Kidney (tissue), 22 donors: ENCODE measurements at places on chromosomes 3 and 15.

DNA sequence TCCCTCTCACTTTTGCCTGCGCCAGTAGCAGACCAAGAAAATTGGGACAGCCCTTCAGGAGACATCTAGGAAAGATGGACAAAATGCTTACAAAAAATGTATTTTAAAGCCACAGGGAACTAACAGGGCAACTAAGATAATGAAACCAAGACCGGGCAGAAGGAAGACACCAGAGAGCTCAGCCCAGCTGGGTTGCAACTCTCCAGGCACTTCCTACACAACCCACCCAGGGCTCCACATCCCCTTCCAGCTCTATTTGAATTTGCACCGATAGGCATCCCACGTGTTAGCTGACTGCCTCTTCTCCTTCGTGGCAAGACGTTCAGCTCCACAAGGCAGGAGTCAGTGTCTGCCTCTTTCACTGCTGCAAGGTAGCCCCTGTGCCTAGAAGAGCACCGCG is 6.6 kb upstream of the ATP10A start:
- H3K4me3 ChIP-seq = no peak overlapping the region
- H3K27ac ChIP-seq = no peak overlapping the region

GRCh38 chr15:63815796-63816533 is 17.8 kb downstream of the HERC1 start:
- H3K36me3 ChIP-seq = no peaks in the 10 kb centered on the region
- DNase-seq = no peak
- H3K4me1 ChIP-seq = no peaks in the 10 kb centered on the region
- H3K27me3 ChIP-seq = no peaks in the 10 kb centered on the region
- H3K4me3 ChIP-seq = no peak overlapping the region
- H3K27ac ChIP-seq = no peak overlapping the region

DNA sequence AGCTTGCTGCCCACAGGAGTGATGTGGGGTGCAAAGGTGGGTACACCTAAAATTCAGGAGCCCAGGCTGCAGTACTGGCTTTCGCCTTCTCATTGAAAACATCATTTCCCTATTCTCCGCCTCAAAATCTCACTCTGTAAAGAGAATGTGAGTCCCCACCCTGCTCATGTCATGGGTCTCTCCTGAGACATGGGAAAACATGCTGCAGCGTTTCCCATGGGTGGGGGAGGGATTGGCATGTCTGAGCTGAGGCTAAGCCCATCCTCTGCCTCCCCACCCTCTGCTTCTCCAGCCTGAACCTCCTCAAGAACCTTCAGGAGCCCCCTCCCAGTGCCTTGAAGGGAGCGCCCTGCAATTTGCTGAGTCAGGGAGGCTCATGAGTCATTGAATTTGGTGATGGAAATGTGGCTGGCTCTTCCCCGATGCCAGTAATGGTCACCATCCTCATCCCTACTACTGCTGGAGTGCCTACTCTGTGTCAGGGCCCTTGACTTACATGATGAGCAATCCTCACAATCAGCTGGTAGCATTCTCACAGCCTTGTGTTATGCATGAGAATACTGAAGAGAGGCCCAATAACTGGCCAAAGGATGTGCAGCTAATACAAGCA is 28.8 kb downstream of the WNT5A start:
- no peaks in the 10 kb centered on the region for H3K27me3 ChIP-seq
- no peaks in the 10 kb centered on the region for H3K4me1 ChIP-seq
- H3K4me3 ChIP-seq = no peak overlapping the region
- no peak overlapping the region for H3K27ac ChIP-seq

DNA sequence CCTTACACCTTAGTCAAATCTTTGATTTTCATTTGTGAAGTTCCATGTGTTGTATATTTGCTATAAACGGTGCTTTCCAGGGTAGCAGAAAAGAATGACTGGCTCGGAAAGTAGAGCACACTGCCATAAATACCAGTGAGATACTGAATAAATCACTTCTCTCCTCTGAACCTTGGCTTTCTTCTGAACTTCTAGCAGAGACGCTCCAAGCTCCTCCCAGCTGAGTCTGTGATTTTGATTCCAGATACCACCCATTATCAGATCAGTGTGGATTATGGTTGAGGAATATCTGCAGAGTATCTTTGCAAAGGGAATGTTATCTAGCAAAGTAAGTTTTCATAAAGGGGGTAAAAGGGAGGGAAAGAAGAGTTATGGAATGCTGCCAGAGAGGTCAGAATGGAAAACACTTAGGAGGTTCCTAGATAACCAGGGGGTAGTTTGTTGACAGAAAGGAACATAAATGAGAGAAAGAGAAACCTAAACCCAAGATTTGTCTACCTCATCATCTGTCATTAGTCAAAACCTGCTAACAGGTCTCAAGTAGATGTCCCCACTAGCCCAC is 98.5 kb upstream of the PSMD6 start:
- H3K4me1 ChIP-seq = peaks cover 13% of the 10 kb centered on the region
- peaks cover 2% of the 10 kb centered on the region for H3K36me3 ChIP-seq
- H3K27ac ChIP-seq = no peak overlapping the region
- no peaks in the 10 kb centered on the region for H3K27me3 ChIP-seq
- no peak for DNase-seq

- no peak for DNase-seq
- H3K36me3 ChIP-seq = peaks cover 35% of the 10 kb centered on the region
- peaks cover 20% of the 10 kb centered on the region for H3K4me1 ChIP-seq
- no peak overlapping the region for H3K4me3 ChIP-seq
- no peaks in the 10 kb centered on the region for H3K27me3 ChIP-seq
These were observed 51.0 kb upstream of the MYZAP start for GRCh38 chr15:57540736-57541135.

DNA sequence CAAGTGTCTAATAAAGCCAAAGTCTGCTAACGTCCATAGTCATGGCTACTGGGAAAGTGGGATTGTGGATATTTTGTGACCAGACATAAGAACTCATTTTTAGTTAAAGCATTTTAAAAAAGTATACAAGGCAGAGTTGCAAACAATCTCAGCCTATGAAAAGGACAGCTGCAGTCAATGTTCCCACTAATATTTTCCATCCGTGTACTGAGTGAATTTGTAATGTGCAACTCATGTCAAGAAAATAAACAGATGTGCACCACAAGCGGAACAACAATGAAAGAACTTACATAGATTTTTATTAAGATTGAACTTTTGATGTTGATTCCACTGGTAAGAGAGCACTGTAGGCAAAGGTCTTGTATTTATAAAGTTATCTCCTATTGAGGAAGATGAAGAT is 231.3 kb upstream of the SEMA6D start:
- no peak for DNase-seq
- H3K27me3 ChIP-seq = no peaks in the 10 kb centered on the region
- no peaks in the 10 kb centered on the region for H3K36me3 ChIP-seq
- no peaks in the 10 kb centered on the region for H3K4me1 ChIP-seq

DNA sequence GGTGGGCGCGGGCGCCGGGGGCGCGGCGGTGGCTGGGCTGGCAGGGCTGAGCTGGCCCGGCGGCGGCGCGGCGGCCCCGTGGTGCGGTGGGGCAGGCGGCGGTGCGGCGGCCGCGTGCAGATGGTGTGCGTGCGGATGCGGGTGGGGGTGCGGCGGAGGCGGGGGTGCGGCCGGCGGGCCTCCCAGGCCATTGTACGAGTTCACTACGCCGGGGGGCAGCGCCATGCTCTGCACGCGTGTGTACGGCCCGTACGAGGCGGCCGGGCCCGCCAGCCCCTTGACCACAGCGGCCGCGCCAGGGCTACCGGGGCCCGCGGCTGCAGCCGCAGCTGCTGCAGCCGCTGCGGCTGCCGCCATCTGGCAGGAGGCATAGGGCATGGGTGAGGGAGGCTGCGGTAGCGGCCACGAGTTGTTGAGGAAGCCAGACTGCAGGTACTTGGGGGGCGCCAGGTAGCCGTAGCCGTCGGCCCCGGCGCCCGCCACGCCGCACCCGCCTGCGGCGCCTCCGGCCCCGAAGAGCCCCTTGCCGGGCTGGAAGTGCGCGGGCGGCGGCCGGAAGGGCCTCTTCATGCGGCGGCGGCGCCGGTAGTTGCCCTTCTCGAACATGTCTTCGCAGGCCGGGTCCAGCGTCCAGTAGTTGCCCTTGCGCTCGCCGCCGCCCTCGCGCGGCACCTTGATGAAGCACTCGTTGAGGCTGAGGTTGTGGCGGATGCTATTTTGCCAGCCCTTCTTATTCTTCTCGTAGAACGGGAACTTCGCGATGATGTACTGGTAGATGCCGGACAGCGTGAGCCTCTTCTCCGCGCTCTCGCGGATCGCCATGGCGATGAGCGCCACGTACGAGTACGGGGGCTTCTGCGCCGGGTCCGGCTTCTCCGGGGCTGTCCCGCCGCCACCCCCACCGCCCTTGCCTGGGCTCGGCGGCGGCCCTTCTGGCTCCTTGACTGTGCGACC is 951 bp downstream of the FOXL2 start:
- DNase-seq = peak; percentile 21
- H3K4me1 ChIP-seq = no peaks in the 10 kb centered on the region
- H3K36me3 ChIP-seq = no peaks in the 10 kb centered on the region

- DNase-seq = no peak
- no peaks in the 10 kb centered on the region for H3K27me3 ChIP-seq
- no peak overlapping the region for H3K27ac ChIP-seq
- H3K36me3 ChIP-seq = no peaks in the 10 kb centered on the region
- H3K4me3 ChIP-seq = no peak overlapping the region
These were observed 928.7 kb downstream of the DIPK2A start for GRCh38 chr3:144900366-144900765.

- no peaks in the 10 kb centered on the region for H3K36me3 ChIP-seq
- no peaks in the 10 kb centered on the region for H3K4me1 ChIP-seq
- H3K27ac ChIP-seq = no peak overlapping the region
These were observed 128.0 kb upstream of the CRBN start for GRCh38 chr3:3307491-3307890.

DNA sequence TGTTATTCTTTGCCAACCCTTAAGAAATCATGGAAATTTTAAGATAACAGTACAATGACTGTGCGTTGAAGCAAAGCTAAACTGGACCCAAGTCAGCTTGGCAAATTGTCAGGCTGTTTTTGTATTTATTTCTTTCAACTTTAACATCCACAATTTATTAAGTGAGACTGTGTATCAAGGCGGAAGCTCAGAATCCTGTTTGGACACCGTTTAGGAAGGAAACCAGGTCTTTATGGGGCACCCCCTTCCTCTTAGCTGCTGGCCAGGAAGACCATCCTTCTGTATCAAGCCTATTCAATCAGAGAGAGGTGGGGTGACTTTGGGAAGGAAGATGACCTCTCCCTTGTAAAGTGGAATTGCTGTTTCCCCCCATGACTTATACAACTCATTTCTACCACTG is 166.0 kb downstream of the MCTP2 start:
- no peak for DNase-seq
- H3K4me3 ChIP-seq = no peak overlapping the region
- H3K36me3 ChIP-seq = no peaks in the 10 kb centered on the region
- peaks cover 4% of the 10 kb centered on the region for H3K4me1 ChIP-seq

- DNase-seq = no peak
- H3K27me3 ChIP-seq = no peaks in the 10 kb centered on the region
- no peaks in the 10 kb centered on the region for H3K4me1 ChIP-seq
- no peak overlapping the region for H3K27ac ChIP-seq
These were observed 562.5 kb downstream of the UNC13C start for GRCh38 chr15:54540721-54541120.
